Fibroblast of skin of left biceps (primary cell): ENCODE measurements at places on chromosomes 11 and 22.

DNA sequence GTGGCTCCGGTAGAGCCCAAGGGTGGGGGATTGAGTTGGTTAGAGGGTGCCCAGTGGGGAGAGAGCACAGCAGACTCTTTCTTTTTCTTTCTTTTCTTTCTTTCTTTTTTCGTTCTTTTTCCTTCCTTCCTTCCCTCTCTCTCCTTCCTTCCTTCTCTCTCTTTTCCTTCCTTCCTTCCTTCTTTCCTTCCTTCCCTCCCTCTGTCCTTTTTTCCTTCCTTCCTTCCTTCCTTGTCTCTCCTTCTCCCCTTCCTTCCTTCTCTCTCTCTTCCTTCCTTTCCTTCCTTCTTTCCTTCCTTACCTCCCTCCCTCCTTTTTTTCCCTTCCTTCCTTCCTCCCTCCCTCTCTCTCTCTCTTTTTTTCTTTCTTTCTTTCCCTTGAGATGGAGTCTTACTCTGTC, 4.8 kb upstream of the ALX4 start:
- DNase-seq, result no peak

DNA sequence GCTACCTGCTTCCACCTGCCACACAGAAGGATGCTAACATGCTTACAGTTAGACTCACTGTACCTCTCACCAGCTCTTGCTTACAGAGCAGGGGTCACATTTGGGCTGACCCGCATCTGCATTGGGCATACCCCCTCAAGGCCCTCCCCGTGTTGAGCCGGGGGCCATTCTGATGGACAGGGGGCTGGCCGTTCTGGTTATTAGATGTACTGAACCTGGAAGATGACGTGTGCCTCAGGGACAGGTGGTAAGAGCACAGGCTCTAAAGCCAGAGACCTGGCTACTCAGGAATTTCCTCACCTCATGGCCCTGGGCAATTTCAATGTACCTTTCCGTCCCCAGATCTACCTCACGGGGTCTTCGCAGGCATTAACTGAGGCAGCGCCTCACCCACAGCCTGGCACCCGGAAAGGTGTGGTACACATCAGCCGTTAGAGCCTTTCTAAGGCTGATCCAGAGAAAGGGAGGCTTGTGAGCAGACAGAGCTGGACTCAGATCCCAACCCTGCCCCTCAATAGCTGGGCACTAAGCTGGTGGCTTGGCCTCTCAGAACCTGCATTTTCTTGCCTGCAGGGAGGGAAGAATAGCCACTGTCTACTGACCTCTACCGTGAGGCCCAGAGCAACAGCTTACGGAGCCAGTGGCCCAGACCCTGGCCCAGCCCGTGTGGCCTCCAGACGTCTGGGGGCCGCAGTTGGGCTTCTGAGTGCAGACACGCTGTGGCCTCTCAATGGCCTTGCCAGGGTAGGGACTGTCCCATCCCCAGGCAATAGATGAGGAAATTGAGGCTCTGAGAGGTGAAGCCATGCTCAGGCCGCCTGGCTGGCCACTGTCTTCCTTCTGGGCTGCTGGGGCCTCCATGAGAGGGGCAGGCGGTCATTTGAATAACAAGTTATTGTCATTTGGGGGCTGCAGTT, 100.6 kb downstream of the MORC2 start:
- no peak for DNase-seq

- no peak for DNase-seq
Observed at GRCh38 chr22:30837531-30837930, 131.0 kb downstream of the MORC2 start.

DNA sequence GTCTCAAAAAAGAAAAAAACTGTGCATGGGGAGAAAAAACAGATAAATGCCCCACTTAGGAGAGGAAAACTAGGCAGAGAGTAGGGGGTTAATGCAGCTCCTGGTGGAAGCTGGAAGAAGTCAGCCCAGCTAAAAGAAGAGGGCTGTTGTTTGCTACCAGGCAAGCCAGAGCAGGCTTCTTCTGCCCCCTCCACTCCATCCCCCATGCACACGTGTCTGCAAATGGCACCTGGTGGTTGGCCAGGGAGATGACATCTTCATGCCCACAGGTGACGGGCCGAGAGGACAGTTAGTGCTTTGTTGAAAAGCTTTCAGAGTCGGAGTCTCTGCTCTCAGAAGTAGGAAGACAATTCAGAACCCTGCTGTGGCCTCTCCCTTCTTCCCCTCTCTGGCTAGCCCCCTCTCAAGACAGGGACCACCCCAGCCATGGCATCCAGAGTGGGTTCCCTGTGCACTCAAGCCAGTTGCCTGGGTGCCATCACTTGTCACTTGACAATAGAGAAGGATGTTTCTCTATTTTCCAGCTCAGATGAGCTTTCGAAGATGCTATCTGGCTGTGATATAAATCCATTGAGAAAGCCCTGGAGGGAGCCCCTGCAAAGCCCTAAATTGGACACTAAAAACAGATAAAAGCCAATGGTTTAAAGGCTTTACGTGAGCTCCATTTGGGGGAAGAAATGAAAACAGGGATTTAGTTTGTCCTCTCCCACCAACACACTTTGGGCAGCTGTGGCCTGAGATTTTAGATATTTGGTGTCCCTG, 142.0 kb downstream of the TRIM29 start:
- DNase-seq, result no peak

- DNase-seq, result no peak
Observed at GRCh38 chr11:22466351-22466750, 128.2 kb downstream of the SLC17A6 start.

DNA sequence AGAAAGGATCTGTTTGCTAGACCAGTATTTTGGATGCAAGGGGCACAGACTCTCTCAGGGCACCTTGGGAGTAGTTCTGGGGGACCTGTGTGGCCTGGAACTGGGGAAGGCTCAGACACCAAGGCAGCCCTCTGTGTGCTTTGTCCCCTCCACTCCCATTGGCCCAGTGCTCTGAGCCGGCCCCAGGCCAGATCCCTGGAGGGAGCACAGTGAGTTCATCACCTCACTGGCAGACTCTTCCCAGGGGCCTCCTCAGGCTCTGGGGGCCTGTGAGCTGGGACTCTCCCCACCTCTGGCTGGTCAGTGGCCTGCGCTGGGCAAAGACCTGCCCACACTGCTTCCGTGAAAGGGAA, 51.7 kb downstream of the CHRDL2 start:
- DNase-seq, result no peak

DNA sequence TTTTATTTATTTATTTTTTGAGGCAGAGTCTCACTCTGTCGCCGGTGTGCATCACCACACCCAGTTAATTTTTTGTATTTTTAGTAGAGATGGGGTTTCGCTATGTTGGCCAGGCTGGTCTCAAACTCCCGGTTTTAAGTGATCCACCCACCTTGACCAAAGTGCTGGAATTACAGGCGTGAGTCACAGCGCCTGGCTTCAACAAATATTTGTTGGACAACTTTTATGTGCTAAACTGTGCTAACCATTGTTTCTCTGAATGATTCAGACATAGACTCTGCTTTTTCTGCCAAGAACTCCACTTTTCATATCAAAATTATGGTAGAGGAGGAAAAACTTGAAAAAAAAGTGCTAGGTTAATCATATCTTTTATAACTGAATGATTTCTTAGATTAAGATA, 36.3 kb downstream of the MMP7 start:
- DNase-seq, result no peak

DNA sequence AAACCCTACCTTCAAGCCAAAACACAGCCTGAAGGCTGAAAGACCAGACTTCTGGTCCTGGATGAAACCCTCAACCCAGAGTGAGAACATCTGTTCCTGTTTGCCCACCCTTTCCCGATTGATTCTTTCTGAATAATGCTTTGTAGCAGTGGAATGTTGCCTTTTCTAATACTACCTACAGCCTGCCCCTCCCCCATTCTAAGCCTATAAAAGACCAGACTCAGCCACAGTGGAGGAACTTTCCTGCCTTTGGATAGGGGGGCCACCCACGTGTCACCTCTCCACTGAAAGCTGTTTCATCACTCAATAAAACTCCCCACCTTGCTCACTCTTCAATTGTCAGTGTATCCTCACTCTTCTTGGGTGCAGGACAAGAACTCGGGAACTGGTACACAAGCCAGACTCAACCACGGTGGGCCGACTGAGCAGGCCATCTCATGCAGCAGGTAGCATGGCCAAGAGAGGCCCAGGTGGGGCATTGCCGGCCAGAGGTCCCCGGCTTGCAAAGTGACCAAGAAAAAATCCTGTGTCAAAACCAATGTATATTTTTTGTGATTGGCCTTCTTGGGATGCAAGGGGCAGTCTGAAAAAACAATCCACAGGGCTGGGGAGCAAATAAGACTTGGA, 6.6 kb upstream of the APOL6 start:
- DNase-seq, result no peak

DNA sequence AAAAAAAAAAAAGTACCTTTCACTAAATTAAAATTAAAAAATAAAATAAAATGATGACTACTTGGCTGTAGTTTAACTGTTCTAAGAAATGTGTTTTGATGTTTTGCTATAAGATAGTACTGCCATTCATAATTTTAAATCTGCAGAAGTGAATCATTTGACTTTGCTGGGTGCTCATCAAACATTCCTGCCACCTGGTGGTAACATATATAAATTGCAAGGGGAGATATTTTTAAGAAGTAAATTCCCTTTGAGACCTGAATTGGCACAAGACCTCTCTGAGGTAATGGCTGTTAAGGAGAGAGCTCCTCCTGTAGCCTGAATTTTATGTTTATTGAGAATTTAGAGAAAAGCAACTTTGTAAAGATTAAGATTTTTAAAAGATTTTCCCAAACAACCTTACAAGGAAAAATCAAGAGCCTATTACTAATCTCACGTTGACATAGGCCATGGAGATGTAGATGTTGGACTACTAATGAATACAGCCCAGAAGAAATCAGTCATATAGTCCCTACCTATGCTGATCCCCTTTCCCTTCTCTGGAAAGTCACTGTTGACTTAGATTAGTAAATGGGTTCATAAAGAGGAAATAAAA, 11.9 kb upstream of the NARS2 start:
- no peak for DNase-seq

DNA sequence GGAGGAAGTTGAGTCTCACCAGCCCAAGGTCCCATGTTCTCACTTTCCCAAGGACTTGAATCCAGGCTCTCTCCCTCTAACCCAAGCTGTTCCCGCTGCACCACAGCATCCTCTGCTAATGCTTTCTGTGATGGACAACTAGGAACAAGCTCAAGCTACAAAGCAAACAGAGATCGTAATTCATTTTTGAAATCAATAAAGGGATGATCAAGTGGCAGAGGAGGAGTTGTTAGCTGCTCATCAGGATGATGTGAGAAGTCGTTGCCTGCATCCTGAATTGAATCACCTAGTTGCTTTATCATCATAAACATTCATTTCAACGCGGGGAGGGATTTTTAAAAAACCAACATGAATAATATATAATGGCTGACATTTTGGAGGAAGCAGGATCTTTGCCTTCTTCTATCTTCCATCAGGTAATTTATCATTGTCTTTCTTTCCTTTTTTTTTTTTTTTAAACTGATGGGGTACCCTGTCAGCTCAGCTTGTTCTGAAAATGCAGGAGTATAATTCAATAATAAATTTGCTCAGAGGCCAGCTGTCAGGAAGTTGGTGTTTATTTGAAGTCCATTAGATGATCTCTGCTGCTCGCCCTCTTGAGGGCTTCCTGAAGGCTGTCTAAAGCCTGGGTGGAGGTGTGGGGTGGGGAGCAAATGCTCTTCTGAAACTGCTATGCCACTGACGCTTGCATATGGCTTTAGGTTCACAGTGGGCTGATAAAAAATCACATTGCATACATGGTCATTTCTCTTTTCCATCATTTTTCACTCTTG, 174.4 kb upstream of the NARS2 start:
- DNase-seq, result no peak

DNA sequence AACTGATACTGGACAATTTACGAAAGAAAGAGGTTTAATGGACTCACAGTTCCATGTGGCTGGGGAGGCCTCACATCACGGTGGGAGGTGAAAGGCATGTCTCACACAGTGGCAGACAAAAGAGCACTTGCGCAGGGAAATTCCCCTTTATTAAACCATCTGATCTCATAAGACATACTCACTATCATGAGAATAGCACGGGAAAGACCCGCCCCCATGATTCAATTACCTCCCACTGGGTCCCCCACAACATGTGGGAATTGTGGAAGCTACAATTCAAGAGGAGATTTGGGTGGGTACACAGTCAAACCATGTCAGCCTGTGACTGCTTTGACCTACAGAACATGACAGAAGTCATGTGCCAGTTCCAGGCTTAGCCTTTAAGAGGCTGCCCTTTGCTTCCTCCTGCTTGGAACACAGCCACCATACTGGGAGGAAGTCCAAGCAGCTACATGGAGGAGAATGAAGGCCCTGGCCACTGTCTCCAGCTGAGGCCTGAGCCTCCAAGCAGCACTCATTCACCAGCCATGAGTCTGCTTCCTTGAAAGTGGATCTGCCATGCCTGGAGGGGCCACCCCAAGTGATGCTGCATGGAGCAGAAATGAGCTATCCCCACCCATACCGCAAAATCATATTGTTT, 10.9 kb upstream of the GAL start:
- DNase-seq, result no peak

- DNase-seq, result no peak
Observed at GRCh38 chr11:130829920-130830511, 86.3 kb downstream of the SNX19 start.

DNA sequence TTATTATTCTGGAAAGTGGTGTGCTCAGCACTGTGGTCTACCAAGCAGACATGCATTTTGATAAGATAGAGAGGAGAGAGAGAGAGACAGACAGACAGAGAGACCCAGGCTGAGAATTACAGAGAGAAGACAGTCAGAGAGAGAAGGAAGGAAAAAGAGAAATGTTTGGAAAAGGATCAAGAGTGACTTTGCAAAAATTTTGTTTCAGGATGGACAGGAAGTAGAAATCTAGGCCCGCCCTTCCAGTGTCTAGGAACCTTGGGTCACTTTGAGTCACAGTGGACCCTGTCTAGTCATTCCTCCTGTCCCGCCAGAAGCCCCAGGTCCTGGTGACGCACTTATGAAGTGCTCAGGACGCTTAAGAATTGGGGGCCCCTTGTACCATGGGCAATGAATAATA, 166.7 kb downstream of the ST3GAL4 start:
- no peak for DNase-seq

DNA sequence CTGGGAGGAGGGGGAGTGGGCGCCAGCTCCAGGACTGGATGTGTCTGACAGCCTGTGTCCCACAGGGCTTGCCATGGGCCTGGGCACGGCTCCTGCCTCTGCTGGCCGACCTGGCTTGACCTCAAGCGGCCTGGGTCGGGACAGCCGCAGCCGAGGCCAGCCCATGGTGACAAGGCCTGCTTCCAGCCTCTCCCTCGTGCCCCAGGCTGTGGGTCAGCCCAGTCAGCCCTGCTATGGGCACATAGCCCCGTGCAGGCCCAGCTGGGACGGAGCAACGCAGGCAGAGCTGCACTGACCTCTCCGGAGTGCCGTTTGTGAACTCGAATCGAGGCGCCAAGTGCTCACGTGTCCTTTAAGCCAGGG, 17.9 kb downstream of the OSBPL5 start:
- DNase-seq, result no peak

GRCh38 chr11:96074551-96075310, 150.8 kb upstream of the MTMR2 start:
- no peak for DNase-seq

GRCh38 chr22:16917144-16918003, 90.6 kb downstream of the GAB4 start:
- DNase-seq, result no peak

DNA sequence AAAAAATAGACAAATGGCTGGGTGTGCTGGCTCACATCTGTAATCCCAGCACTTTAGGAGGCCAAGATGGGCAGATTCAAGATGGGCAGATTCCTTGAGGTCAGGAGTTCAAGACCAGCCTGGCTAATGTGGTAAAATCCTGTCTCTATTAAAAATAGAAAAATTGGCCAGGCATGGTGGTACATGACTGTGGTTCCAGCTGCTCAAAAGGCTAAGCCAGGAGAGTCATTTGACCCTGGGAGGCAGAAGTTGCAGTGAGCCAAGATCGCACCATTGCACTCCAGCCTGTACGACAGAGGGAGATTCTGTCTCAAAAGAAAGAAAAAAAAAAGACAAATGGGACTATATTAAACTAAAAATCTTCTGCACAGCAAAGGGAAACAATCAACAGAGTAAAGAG, 55.4 kb downstream of the USP35 start:
- DNase-seq, result no peak
